Activated naive CD8-positive, alpha-beta T cell treated with anti-CD3 and anti-CD28 coated beads for 36 hours (primary cell): ENCODE measurements at places on chromosomes 2 and 18. TPM values are rescaled to one million over a fixed set of nuclear protein-coding genes. Genes with fewer than 3 reads are reported as not detected.

Gene MATN3
- total RNA-seq = not detected

Gene GALNT14
- total RNA-seq = 2.1 TPM

DNA sequence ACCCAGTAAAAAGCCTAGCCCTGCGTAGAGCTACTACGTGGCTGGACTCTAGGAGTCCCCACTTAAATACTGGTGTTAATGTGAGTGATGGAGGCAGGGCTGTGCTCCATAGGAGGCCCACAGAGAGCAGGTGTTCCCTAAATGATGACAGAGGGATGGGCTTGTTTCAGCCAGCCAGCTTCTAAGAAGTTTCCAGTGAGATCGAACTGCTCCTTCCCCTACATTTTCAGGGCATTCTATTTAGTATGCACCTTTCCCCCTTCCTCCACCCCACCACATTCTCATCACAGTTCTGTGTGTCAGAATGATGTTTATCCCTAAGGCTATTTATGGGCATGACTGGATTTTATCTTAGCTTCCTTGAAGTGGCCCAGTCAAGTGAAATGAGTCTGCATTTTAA, 213.0 kb downstream of the TRIB2 start:
- H3K27me3 ChIP-seq = peaks cover 23% of the 10 kb centered on the region
- H3K27ac ChIP-seq = no peak overlapping the region
- no peaks in the 10 kb centered on the region for H3K36me3 ChIP-seq
- no peak overlapping the region for H3K4me3 ChIP-seq

DNA sequence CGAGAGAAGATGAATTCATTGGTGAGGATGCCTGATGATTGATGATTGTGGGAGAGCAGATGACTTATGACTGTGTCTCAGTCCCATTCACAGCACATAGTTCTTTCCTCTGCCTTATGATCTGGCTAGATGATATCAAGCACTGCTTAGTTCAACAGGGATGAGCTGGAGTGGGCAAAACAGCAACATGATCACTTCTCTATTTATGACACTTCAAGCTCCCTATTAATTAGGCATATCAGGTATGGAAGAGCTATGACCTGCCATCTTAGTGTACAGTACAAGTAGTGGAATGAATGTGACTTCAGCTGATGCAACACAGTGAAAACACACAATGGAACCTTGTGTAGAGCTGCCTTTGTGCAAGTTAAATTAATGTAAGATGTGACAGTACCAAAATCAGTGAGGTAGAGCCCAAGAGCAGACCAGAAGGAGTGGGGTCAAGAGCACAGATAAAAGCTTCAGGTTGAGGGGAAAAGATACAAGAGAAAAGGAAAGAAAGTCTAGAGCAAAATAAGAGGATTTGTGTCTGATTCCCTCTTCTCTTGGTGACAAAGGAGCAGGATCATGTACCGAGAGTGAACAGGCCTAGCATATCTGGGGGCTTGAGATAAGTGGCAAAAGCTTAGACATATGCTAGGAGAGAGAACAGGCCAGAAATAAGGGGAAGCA, 93.0 kb upstream of the MYO3B start:
- no peak for DNase-seq
- H3K27ac ChIP-seq = no peak overlapping the region
- H3K4me3 ChIP-seq = no peak overlapping the region
- peaks cover 2% of the 10 kb centered on the region for H3K4me1 ChIP-seq
- no peaks in the 10 kb centered on the region for H3K27me3 ChIP-seq
- H3K36me3 ChIP-seq = peaks cover 9% of the 10 kb centered on the region

- H3K4me1 ChIP-seq = peaks cover 8% of the 10 kb centered on the region
- H3K4me3 ChIP-seq = peak overlapping the region; percentile 83
- H3K36me3 ChIP-seq = no peaks in the 10 kb centered on the region
- H3K27ac ChIP-seq = no peak overlapping the region
Observed at GRCh38 chr18:61893309-61893970, 633 bp upstream of the RNF152 start.

- no peak overlapping the region for H3K4me3 ChIP-seq
- no peak for DNase-seq
- peaks cover 3% of the 10 kb centered on the region for H3K4me1 ChIP-seq
- H3K36me3 ChIP-seq = peaks cover 22% of the 10 kb centered on the region
- H3K27me3 ChIP-seq = no peaks in the 10 kb centered on the region
Observed at GRCh38 chr2:15334644-15335326, 226.3 kb downstream of the NBAS start.
